ENCODE measurements at places on chromosomes 6 and 20. TPM values are rescaled to one million over a fixed set of nuclear protein-coding genes. Genes with fewer than 3 reads are reported as not detected.

ILRUN gene
- total RNA-seq = 49.0 TPM

THBD gene
- 46.5 TPM for total RNA-seq

IGF2R gene
- total RNA-seq = 53.5 TPM

CBFA2T2 gene
- total RNA-seq = 9.0 TPM

PAK5 gene
- total RNA-seq = 0.52 TPM

OVOL2 gene
- 11.0 TPM for total RNA-seq

TAGAP gene
- total RNA-seq = 0.92 TPM

RIPPLY2 gene
- total RNA-seq = not detected

CMTR1 gene
- total RNA-seq = 16.5 TPM

CDH22 gene
- 0.40 TPM for total RNA-seq

ARG1 gene
- not detected for total RNA-seq

SALL4 gene
- total RNA-seq = 0.44 TPM

RFX6 gene
- not detected for total RNA-seq

BANF2 gene
- total RNA-seq = not detected

HEY2 gene
- 1.6 TPM for total RNA-seq

CRYBG1 gene
- 124 TPM for total RNA-seq

CENPB gene
- 50.8 TPM for total RNA-seq

PPDPF gene
- 459 TPM for total RNA-seq

BTN1A1 gene
- not detected for total RNA-seq

RAMACL gene
- total RNA-seq = 0.88 TPM

GHRH gene
- not detected for total RNA-seq

MAP7 gene
- total RNA-seq = 29.9 TPM

APCDD1L gene
- total RNA-seq = 0.16 TPM

SLC26A8 gene
- total RNA-seq = 0.04 TPM

YWHAB gene
- total RNA-seq = 158 TPM

LY6G6F gene
- not detected for total RNA-seq

KIAA0408 gene
- total RNA-seq = 0.28 TPM

LHFPL5 gene
- not detected for total RNA-seq

WFDC5 gene
- total RNA-seq = 4.3 TPM

GFRAL gene
- not detected for total RNA-seq

SPTLC3 gene
- total RNA-seq = 9.0 TPM

SYNE1 gene
- total RNA-seq = 4.0 TPM

MYLK2 gene
- 0.12 TPM for total RNA-seq

ZC2HC1B gene
- total RNA-seq = not detected

ELOVL4 gene
- total RNA-seq = 6.8 TPM

SCUBE3 gene
- 0.12 TPM for total RNA-seq

MMP24OS gene
- 57.6 TPM for total RNA-seq

ANKRD66 gene
- total RNA-seq = not detected

EDN3 gene
- total RNA-seq = 5.9 TPM

HAO1 gene
- not detected for total RNA-seq

MATN4 gene
- total RNA-seq = 0.16 TPM

PROKR2 gene
- total RNA-seq = not detected

RNF217 gene
- 21.8 TPM for total RNA-seq

PRR18 gene
- total RNA-seq = 0.04 TPM

ALDH8A1 gene
- 0.16 TPM for total RNA-seq

TRDN gene
- total RNA-seq = not detected

DPM1 gene
- total RNA-seq = 33.9 TPM

OLIG3 gene
- not detected for total RNA-seq

RAET1L gene
- 30.4 TPM for total RNA-seq

ADGRB3 gene
- total RNA-seq = 0.20 TPM

SNAP91 gene
- not detected for total RNA-seq

Data from esophagus mucosa (tissue), 1 donor.